Mesothelial cell of epicardium (in vitro differentiated cells): ENCODE measurements at places on chromosomes 1 and 21. TPM values are rescaled to one million over a fixed set of nuclear protein-coding genes. Genes with fewer than 3 reads are reported as not detected.

The S100A3 gene
- not detected in 3 replicates for total RNA-seq

The EPHA8 gene
- 0.09 TPM in 1 of 3 replicates, not detected in the others for total RNA-seq

DNA sequence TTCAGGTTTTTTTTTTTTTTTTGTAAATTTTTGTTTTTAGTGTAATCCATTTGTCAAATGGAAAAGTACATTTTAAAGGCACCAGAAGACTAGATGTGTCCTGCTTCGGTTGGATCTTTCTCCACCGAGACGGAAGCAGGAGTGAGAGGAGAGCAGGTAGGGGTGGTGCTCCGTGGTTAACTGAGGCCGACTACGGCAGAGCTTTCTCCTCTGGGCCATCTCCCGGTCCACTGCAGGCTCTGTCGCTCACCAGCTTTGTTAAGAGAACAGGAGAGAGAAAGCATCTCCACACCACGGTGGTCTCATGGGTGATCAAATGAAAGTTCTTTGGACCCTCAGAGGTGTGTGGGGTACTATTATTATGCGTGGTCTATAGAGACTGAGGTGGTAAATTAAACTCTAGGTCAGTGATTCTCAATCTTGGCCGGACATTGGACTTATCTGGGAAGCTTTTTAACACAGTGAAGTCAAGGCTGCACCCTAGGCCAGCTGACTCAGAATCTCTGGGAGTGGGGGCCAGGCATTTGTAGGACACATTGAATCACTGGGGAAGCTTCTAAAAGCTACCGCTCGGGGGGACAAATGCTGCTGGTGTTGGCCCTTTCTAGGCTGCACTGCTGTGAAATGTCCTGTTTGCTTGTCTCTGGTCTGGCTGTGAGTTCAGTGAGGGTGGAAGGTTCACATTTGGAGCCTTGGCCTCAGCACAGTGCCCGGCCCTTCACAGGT lies 25.0 kb downstream of the ABCA4 start:
- H3K4me3 ChIP-seq: no peak overlapping the region
- no peaks in the 10 kb centered on the region for H3K36me3 ChIP-seq

The SYF2 gene
- total RNA-seq: 32.3 to 37.7 TPM (median 36.9 TPM) in 3 replicates

GRCh38 chr1:2972879-2973575 lies 48.2 kb upstream of the ACTRT2 start:
- DNase-seq: peak; percentile 26
- H3K4me3 ChIP-seq: no peak overlapping the region
- H3K4me1 ChIP-seq: no peaks in the 10 kb centered on the region
- no peaks in the 10 kb centered on the region for H3K27me3 ChIP-seq
- H3K36me3 ChIP-seq: peaks cover 1% of the 10 kb centered on the region

- peaks cover 52% of the 10 kb centered on the region for H3K27me3 ChIP-seq
- no peaks in the 10 kb centered on the region for H3K4me1 ChIP-seq
- no peak overlapping the region for H3K4me3 ChIP-seq
- H3K27ac ChIP-seq: no peak overlapping the region
- DNase-seq: no peak
These were observed 206.5 kb downstream of the TNR start for GRCh38 chr1:175536921-175537320.

GRCh38 chr1:24206083-24206464 lies 19.0 kb upstream of the IFNLR1 start:
- no peak for DNase-seq
- no peak overlapping the region for H3K4me3 ChIP-seq
- no peaks in the 10 kb centered on the region for H3K36me3 ChIP-seq
- H3K27ac ChIP-seq: no peak overlapping the region
- no peaks in the 10 kb centered on the region for H3K27me3 ChIP-seq

GRCh38 chr21:46049890-46050667 lies 47.8 kb upstream of the COL6A2 start:
- H3K4me3 ChIP-seq: no peak overlapping the region
- peak overlapping the region; percentile 43 for H3K27ac ChIP-seq
- peaks cover 4% of the 10 kb centered on the region for H3K4me1 ChIP-seq
- H3K36me3 ChIP-seq: no peaks in the 10 kb centered on the region

- peaks cover 42% of the 10 kb centered on the region for H3K27me3 ChIP-seq
- H3K36me3 ChIP-seq: no peaks in the 10 kb centered on the region
These were observed 39.8 kb upstream of the TNR start for GRCh38 chr1:175783126-175783722.

DNA sequence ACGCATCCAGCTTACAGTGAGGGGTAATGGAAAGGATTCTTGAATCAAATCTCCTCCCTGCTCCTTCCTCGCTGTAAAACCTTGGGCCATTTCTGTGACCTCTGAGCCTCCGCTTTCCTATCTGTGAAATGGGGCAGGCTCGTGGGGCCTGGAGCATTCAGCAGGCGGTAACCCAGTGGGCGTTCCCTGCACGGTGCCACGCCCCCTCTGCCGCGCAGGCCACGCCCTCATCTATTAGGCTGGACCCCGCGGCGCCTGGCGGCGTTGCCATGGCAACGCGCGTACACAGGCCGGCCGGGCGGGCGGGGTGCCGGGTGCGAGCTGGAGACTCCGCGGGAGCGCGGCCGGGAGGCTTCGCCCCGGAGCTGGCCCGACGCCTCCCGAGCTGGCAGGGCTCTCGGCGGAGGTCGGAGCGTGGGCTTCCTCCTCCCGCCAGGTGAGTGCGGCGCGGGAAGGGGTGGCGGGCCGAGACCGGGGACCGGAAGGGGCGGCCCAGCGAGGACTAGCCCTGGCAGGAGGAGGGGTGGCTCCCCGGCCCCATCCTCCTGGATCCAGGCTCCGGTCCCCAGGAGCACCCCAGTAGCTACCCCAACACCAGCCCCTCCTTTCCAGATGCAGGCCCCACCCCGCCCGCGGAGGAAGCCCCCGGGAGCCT lies at the start of gene FHAD1:
Gene FHAD1 (plus strand): TSS at position 264 of the 655 bp plus-strand sequence. CDS start 4,562 bp downstream, outside the sequence.
- H3K36me3 ChIP-seq: no peaks in the 10 kb centered on the region
- H3K4me3 ChIP-seq: peak within 1 kb of the TSS; percentile 72
- H3K4me1 ChIP-seq: peaks cover 22% of the 10 kb centered on the region
- peak; percentile 56 for DNase-seq
- H3K27ac ChIP-seq: peak within 1 kb of the TSS; percentile 57
- H3K27me3 ChIP-seq: peaks cover 26% of the 10 kb centered on the region

GRCh38 chr1:67832737-67833601 lies at the start of gene GNG12:
GNG12 (minus strand) TSS chr1:67833467; CDS start chr1:67707686, 125,781 bp downstream.
- peak within 1 kb of the TSS; percentile 92 for H3K4me3 ChIP-seq
- no peaks in the 10 kb centered on the region for H3K27me3 ChIP-seq
- peaks cover 5% of the 10 kb centered on the region for H3K36me3 ChIP-seq
- DNase-seq: peak; percentile 52
- peaks cover 56% of the 10 kb centered on the region for H3K4me1 ChIP-seq

- no peaks in the 10 kb centered on the region for H3K36me3 ChIP-seq
- no peak for DNase-seq
- H3K4me1 ChIP-seq: peaks cover 9% of the 10 kb centered on the region
- no peak overlapping the region for H3K27ac ChIP-seq
These were observed 86.0 kb downstream of the CCDC185 start for GRCh38 chr1:223479261-223479660.

DNA sequence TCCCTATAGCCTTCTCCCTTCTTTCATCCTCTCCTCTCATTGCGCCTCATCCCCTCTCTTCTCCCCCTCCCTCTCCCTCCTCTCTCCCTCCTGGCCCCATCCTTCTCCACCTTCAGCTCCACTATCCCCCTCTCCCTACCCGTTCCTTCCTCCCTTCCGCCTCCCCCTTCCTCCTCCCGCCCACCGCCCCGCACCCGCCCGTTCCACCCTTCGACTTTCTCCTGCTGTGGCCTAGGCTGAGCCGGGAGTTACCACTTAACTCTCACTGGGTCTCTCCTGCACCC lies 1.6 kb downstream of the NPR1 start:
- peaks cover 1% of the 10 kb centered on the region for H3K36me3 ChIP-seq
- H3K4me1 ChIP-seq: peaks cover 29% of the 10 kb centered on the region
- peak overlapping the region; percentile 56 for H3K27ac ChIP-seq
- H3K27me3 ChIP-seq: peaks cover 57% of the 10 kb centered on the region
- DNase-seq: no peak

The PTGFR gene
- total RNA-seq: 0.27 to 0.43 TPM (median 0.38 TPM) in 3 replicates

The CHRM3 gene
- total RNA-seq: 5.4 to 6.9 TPM (median 6.4 TPM) in 3 replicates

The TMEM51 gene
- total RNA-seq: 10.4 to 11.2 TPM (median 10.9 TPM) in 3 replicates

GRCh38 chr1:147651466-147651865 lies 18.9 kb downstream of the ACP6 start:
- peaks cover 39% of the 10 kb centered on the region for H3K36me3 ChIP-seq
- no peak for DNase-seq
- no peaks in the 10 kb centered on the region for H3K27me3 ChIP-seq
- H3K4me1 ChIP-seq: no peaks in the 10 kb centered on the region
- no peak overlapping the region for H3K4me3 ChIP-seq

GRCh38 chr21:35699361-35699760 lies 361.0 kb downstream of the SETD4 start:
- no peak overlapping the region for H3K27ac ChIP-seq
- no peak for DNase-seq
- no peaks in the 10 kb centered on the region for H3K36me3 ChIP-seq
- peaks cover 28% of the 10 kb centered on the region for H3K27me3 ChIP-seq
- no peak overlapping the region for H3K4me3 ChIP-seq

GRCh38 chr1:74690364-74690696 lies 16.7 kb upstream of the ERICH3 start:
- no peaks in the 10 kb centered on the region for H3K36me3 ChIP-seq
- DNase-seq: no peak
- H3K27ac ChIP-seq: no peak overlapping the region

- peaks cover 4% of the 10 kb centered on the region for H3K36me3 ChIP-seq
- H3K27me3 ChIP-seq: no peaks in the 10 kb centered on the region
- no peak for DNase-seq
- H3K4me3 ChIP-seq: no peak overlapping the region
These were observed 141.2 kb downstream of the ZBTB18 start for GRCh38 chr1:244192325-244192724.

DNA sequence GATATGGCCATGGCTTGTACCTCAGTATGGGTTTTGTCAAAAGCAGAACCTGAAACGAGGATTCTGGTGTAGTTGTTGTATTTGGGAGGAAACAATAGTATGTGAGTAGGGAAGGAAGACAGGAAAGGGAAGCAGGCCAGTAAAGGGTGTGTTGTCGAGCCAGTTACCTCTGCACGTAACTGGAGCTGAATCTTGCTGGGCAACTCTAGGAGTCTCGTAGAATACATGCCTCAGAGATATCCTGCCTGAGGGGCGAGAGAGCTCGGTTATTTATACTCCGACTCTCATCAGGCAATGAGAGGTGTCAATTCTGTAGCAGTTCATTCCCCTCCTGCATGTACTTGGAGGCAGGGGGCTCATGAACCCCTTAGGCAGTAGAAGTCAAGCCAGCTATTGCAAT lies 45.9 kb upstream of the KIF26B start:
- H3K27me3 ChIP-seq: peaks cover 2% of the 10 kb centered on the region
- no peaks in the 10 kb centered on the region for H3K36me3 ChIP-seq
- no peak for DNase-seq
- no peak overlapping the region for H3K4me3 ChIP-seq

DNA sequence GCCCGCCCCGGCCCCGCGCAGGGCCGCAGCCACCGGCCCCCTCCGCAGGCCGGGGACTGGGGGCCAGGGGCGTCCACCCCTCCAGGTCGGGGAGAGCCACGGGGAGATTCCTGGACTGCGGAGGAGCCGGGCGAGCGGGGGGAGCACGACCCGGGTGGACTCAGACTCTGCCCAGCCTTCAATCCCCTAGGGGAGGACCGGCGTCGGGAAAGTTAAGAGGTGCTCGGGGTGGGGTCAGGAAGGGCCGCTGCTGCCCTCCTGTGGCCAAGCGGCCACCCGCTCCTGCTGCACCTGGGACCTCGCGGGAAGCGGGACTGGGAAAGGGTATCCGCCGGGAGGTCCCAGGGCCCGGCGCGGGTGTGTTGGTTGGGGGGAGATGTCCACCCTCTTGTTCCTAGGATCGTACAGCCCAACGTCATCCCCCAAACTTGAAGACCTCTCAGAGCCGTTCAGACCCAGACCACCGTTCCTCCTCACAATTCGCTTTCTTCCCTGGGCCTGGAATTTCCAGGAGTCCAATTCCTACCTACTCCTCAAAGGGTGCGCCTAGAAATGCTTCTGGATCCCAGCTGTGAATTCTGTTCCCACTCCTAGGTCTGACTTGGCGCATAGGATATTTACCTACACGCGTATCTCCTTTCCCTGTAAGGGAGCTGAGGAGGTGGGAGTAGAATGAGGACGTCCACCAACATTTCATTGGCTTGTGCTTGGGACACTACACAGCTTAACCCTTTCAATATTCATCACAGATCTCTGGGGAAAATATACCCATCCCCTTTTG lies 484 bp upstream of the RHOC start:
- peak overlapping the region; percentile 74 for H3K4me3 ChIP-seq
- peaks cover 2% of the 10 kb centered on the region for H3K36me3 ChIP-seq
- peaks cover 10% of the 10 kb centered on the region for H3K27me3 ChIP-seq

GRCh38 chr21:28789523-28789922 lies 203.2 kb downstream of the LTN1 start:
- peaks cover 15% of the 10 kb centered on the region for H3K4me1 ChIP-seq
- H3K36me3 ChIP-seq: no peaks in the 10 kb centered on the region
- no peaks in the 10 kb centered on the region for H3K27me3 ChIP-seq

- H3K36me3 ChIP-seq: peaks cover 9% of the 10 kb centered on the region
- peaks cover 24% of the 10 kb centered on the region for H3K4me1 ChIP-seq
- no peak for DNase-seq
- H3K4me3 ChIP-seq: no peak overlapping the region
- no peaks in the 10 kb centered on the region for H3K27me3 ChIP-seq
These were observed 36.6 kb downstream of the SLC9A1 start for GRCh38 chr1:27118440-27118689.

DNA sequence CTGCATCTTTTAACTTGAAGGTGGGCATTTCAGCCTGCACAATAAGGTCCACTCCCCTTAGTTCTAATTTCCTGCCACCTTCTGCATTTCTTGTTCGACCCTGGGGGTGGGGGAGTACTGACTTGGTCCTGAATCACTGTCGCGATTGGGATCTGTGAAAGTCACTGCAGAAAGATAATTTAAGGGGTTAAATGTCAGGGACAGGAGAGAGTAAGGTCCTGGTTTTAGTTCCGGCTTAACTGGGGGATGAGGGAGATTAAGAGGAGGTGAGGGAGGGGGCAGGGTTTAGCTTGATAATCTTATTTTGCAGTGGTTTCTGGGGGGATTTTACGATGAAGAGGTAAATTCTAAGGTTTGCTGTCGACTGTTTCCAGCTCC lies 128.1 kb downstream of the MRPS6 start:
- H3K27me3 ChIP-seq: no peaks in the 10 kb centered on the region
- H3K4me3 ChIP-seq: peak overlapping the region; percentile 55
- no peaks in the 10 kb centered on the region for H3K36me3 ChIP-seq
- peaks cover 61% of the 10 kb centered on the region for H3K4me1 ChIP-seq
- DNase-seq: no peak
- H3K27ac ChIP-seq: peak overlapping the region; percentile 99

- no peaks in the 10 kb centered on the region for H3K4me1 ChIP-seq
- peaks cover 12% of the 10 kb centered on the region for H3K27me3 ChIP-seq
- DNase-seq: no peak
- H3K27ac ChIP-seq: no peak within 1 kb of the TSS
- no peak within 1 kb of the TSS for H3K4me3 ChIP-seq
These were observed at the start of gene CRB1 for GRCh38 chr1:197268012-197268411. CRB1 (plus strand) TSS chr1:197268252; CDS start chr1:197268413, 161 bp downstream.
